GOT3 (cell line): ENCODE measurements at places on chromosomes 11 and 22.

DNA sequence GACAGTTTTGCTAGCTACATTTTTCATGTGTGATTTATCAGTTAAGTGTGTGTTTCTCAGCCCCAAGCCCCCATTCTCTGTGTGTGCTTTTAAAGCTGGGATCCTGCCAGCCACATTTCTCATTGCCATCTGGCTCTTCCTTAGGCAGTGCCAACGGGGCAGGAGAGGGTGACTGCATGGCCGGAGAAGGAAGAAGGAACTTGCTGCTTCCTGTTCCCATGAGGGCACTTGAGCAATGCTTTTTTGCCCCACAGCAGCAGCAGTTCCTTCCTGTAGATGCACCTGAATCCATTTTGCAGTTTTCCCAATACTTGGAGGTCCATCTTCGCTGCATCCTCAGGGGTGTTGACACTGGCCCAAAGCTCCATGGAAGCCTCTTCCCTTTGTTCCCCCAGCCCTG is 37.5 kb downstream of the TNRC6B start:
- DNase-seq: no peak

- DNase-seq: no peak
Measured at GRCh38 chr22:37765498-37765897, 42.2 kb upstream of the GCAT start.

DNA sequence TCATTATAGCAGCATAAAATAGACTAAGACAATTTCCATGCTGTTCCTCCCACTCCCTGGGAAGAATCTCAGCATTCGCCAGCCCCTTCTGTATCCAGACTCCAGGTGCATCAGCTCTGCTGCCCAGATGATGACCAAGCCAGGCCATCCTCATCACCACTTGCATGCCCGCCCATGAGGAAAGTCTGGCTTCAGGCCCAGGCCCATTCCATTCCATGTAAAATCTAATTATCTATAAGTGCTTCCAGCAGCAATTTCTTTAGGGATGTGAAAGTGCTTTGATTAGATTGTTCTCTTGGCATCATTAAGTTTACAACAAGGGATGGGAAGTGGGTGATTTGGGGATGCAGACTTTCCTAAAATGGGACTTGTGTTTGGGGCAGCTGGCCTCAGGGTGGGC is 100.3 kb downstream of the INSC start:
- no peak for DNase-seq

- DNase-seq: no peak
Measured at GRCh38 chr22:45834241-45834640, 142.7 kb downstream of the WNT7B start.

DNA sequence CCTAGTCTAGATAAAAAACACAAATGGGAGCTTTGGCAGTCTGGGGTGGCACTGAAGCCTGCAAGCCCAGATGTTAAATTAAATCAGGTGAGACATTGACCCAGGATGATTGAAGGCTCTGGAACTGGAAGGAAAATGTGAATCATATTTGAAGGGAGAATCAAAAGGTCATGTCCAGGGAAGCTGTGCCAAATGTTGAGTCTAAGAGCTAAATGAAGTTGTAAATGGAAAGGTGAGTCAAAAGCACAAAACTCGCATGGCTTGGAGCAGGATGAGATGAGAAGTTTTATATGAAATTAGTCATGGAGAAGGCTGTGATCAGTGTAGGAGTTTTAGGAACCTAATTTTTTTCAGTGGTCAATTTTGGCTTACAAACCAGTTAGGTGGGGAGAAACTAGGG is 301.1 kb downstream of the BLID start:
- DNase-seq: no peak

DNA sequence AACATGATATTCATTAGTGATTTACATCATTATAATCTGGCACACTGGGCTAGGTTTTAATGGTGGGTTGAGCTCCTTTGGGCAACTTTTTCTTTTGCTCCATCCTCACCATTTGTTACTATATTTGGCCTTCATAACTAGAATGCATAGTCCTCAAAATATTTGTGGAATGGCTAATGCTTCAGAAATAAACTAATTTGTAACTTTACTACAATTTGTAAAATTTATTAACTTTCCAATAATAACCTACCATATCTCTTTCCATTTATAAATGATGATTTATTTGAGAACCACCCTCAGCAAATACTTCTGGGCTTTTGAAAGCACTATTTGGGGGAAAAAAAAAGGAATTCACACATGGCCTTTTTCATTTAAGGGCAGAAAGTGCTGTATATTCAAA is 79.7 kb downstream of the LARGE2 start:
- DNase-seq: no peak

DNA sequence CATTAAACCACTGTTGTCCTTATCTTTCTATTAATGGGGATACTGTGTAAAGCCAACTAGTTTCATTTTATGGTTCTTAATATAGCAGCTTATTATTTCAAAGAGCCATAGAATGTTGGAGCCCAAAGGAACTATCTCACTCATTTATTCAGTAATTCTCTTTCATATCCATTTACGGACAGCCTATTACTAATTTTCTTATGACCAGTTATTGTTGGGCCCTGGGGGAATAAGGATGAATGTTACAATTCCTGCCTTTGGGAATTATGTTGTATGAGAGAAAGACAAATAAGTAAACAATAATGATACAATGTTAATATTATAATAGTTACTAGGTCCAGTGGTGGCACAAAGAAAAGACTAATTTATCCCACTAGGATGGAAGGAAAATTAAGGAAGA is 52.4 kb downstream of the AAMDC start:
- no peak for DNase-seq

GRCh38 chr11:85494396-85494795 is 132.7 kb downstream of the DLG2 start:
- no peak for DNase-seq

- DNase-seq: no peak
Measured at GRCh38 chr11:112637076-112637475, 324.1 kb upstream of the NCAM1 start.

GRCh38 chr11:120208001-120208441 is 2.8 kb upstream of the OAF start:
- DNase-seq: no peak

GRCh38 chr11:62880231-62880802 is 379 bp upstream of the SLC3A2 start:
- DNase-seq: peak; percentile 36

DNA sequence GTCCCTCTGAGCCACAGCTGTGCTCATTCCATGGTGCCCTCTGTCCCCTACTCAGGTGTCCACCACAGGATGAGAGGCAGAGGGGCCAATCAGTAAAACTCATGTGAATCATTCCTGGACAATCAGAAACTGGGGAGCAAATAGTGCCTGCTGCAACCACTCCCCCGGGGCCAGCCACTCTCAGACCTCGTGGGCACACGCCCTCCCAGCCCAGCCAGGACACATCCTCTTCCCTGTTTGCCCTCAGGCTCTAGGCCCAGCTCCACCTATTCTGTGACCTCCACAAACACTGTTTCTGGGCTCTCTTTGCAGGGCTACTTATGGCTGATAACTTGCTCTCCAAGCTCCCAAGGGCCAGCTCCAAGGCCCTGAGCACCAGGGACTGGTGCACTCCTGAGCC is 14.0 kb upstream of the KCTD14 start:
- DNase-seq: no peak

- no peak for DNase-seq
Measured at GRCh38 chr11:27718863-27719545, 18.7 kb upstream of the BDNF start.

GRCh38 chr22:49141761-49142160 is 685.9 kb downstream of the BRD1 start:
- DNase-seq: no peak

DNA sequence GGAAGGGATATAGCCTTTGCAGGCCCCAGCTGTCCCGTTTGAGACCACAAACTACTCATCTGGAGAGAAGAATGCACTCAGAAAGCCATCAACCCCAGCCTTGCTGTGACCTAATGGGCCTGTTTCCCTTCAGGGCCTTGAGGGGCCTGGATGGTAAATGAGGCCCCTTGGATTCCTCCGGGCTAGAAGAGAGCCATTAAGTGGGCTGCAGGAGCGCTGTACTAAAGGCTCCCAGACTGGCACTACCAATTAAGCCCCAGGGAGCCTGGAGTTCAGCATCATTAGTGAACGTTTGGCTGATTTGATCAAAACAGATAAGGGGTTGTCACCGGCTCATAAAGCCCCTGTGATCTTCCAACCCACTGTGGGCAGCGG is 23.0 kb downstream of the CD5 start:
- no peak for DNase-seq

DNA sequence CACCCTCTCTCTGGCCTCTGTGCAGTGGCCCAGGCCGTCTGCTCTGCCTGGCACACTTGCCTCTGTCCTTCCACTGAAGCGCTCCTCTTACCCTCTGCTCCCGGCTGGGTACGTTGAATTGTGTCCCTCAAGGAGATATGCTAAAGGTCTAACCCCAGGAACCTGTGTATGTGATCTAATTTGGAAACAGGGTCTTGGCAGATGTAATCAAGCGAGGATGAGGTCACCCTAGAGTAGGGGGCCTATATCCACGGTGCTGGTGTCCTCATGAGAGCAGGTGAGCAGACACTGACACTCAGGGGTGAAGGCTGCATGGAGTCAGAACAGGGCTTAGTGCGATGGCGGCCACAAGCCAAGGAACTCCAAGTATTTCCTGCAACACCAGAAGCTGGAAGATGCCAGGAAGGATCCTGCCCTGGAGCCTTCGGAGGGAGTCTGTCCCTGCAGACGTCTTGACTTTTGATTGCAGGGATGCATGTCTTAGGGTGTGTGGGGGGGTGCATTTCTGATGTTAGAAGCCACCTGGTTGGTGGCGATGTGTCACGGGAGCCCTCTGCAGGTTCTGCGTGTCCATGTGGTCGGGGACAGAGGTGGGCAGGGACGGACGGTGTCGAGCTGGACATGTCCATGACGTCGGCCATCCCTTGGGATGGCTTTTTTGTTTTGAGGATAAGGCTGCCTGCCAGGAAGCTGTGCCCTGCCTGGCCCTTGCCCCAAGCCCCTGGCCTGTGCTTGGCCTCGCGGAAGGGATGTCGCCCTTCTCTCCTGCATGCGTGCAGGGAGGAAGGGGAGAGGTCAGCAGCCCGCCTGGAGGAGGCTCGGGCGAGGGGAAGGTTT is 68.6 kb downstream of the LRP5 start:
- DNase-seq: no peak

GRCh38 chr11:46279126-46280099 is 2.0 kb downstream of the CREB3L1 start:
- DNase-seq: no peak

DNA sequence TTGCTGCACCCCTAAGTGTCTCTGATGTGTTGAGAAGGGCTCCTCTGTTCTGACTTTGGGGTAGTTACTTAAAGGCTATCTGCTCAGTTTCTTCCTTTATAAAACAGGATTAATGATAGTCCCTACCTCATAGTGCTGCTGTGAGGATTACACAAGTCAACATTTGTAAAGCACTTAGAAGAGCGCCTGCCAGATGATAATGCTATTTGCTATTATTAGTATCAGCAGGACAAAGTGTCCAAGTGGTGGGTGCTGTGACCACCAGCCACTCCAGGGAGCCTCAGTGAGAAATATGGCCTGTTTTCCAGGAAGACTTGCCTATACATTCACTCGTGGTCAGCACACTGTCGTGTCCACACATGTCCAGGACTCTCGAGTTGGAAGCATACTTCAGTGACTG is 16.2 kb downstream of the POU2F3 start:
- no peak for DNase-seq

GRCh38 chr11:17388609-17389210 is at the start of gene KCNJ11:
KCNJ11 (minus strand) TSS chr11:17388659; CDS start chr11:17388091, 568 bp downstream.
- no peak for DNase-seq

GRCh38 chr11:115930291-115930690 is 426.1 kb upstream of the CADM1 start:
- DNase-seq: no peak

DNA sequence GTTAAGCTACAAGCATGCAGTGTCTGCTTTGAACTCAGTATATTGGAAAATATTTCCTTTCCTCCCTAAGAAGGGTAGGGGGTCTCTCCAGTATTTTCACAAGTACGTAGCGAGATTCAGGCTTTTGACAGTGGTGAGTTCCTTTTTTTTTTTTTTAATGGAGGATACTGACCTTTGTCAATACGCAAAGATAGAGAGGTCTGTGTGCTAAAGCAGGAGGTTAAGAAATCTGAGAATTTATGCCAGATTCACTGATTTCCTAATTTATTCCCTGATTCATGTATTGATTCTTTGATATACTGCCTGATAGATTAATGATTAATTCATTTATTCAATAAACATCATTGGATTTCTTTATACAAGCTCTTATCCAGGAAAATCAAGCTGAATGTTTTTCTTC is 106.7 kb upstream of the CADM1 start:
- no peak for DNase-seq
